ENCODE measurements at places on chromosomes 12 and 14.
A peak's percentile ranks its signal among the peaks of the same experiment; 100 is the strongest.

GRCh38 chr14:72535485-72535884, 358.4 kb downstream of the DPF3 start:
- DNase-seq, result no peak

- no peak for DNase-seq
These were observed 6.8 kb downstream of the MMP17 start for GRCh38 chr12:131834798-131835615.

GRCh38 chr14:50750323-50750722, 80.6 kb downstream of the NIN start:
- DNase-seq, result no peak

- no peak for DNase-seq
These were observed 18.1 kb downstream of the JDP2 start for GRCh38 chr14:75445963-75446362.

DNA sequence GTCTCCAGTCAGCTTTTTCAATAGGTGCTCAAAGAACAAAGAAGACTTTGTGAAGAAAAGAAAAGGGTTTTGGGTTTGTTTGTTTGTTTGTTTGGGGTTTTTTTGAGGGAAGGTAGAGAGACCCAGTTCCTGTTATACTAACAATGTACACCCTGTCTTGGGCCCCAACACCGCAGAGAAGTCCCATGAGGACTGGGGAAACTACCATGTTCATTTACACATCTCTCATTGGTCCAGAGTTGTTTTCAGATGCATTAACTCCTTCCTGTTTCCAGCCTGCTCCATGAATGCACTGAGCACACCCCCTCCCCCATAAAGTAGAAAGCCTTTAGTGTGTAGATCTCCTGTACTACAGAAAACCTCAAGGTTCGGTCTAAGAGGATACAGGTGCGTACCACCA, 51.1 kb upstream of the SLC8A3 start:
- no peak for DNase-seq

DNA sequence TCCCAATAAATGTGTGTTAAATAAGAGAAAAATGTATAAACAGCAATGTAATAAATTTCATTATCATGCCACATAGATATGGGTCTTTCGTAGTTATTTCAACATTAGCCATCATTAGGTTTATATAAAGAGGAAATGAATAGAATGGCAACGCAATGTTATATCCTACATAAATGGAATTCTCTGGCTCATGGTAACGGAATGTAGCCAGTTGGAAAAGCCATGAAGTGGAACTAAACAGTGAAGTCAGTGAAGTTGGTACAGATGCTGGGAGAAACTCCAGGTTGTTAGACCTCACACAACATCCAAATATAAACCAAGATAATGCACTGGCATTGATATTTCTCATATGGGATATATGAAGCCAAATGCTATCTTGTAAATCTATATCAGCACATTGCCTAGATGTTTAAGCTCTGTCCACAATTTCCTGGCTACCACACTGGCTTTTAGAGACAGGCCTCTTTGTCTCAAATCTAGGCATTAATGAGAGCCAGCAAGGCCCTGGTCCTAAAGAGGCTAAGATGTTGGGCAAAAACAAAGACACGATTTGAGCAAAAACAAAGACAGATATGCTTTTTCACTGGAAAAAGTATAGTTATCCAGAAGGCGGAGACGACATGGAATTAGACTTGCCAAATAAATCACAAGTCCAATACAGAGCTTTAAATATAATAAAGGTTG, 861.0 kb downstream of the RPS29 start:
- no peak for DNase-seq

DNA sequence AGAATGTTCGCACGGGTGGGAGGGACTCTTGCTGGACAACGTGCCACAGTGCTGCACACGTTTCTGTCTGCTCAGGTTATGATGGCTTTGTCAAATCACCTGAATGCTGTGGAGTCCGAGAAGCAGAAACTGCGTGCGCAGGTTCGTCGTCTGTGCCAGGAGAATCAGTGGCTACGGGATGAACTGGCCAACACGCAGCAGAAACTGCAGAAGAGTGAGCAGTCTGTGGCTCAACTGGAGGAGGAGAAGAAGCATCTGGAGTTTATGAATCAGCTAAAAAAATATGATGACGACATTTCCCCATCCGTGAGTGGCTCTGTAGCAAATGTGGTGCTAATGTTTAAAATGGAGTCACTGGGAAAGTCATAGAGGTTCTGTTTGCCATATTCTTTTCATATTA, 28.5 kb downstream of the KLC1 start:
- DNase-seq, result peak; percentile 87

- no peak for DNase-seq
These were observed 28.8 kb upstream of the BEGAIN start for GRCh38 chr14:100615736-100616695.

GRCh38 chr12:96048393-96048969, 13.1 kb upstream of the LTA4H start:
- no peak for DNase-seq

DNA sequence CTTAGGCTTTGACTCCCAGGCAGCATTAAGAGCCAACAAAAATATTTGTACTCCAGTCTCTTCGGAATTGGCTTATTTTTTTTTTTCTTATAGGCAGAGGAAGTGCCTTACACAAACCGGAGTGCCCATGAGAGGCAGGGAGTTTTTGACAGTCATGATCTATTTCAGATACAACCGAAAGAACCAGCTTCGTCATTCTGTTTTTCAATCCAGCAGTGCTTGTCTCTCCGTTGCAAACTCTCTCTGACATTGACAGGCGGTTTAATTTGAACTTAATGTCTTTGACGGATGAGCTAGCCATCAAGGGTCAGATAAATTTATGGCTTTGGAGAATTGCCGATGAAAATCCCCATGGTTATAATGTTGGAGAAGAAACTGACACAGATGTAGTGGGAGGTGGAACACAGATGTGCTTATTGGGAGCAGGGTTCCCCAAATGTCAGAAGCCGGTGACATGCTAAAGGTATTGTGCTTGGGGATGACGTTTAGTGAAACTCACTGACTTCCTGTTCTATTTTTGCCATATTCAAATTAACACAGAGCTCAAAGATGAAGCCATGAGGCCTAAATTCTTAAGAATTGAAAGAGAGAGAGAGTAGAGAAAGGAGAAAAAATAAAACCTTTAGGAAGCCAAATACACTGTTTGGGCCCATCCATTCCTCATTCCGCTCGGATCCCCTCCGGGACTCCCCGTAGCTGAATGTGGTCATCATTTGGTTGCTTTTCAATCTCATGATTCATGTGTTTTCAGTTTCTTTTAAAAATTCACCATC, 59.7 kb downstream of the PLXNC1 start:
- DNase-seq, result no peak

GRCh38 chr14:101351769-101352168, 209.5 kb upstream of the DIO3 start:
- no peak for DNase-seq

DNA sequence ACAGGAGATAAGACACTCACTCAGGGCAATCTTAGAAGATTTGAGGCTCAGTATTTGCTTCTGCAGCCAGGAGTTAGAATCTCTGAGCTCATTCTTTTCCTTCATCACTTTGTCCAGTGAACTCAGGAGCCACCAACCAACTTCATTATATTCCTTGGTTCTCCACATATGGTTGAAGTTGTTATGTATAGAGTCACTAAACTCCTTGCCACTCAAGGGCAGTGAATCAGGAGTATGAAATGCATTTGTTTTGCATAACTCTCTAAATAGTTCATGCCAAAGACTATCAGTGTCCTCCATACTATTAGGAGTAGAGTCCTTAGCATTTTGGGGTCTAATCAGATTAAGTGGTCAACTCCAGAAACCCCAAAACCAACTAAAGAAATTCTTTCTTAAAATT, 150.6 kb downstream of the CCDC59 start:
- no peak for DNase-seq

GRCh38 chr14:34713122-34713680, 1.2 kb downstream of the CFL2 start:
- DNase-seq, result no peak

- peak; percentile 19 for DNase-seq
These were observed 319.6 kb upstream of the E2F7 start for GRCh38 chr12:77384941-77385340.

- DNase-seq, result peak; percentile 40
These were observed 14.9 kb upstream of the SCAF11 start for GRCh38 chr12:46005151-46005797.

DNA sequence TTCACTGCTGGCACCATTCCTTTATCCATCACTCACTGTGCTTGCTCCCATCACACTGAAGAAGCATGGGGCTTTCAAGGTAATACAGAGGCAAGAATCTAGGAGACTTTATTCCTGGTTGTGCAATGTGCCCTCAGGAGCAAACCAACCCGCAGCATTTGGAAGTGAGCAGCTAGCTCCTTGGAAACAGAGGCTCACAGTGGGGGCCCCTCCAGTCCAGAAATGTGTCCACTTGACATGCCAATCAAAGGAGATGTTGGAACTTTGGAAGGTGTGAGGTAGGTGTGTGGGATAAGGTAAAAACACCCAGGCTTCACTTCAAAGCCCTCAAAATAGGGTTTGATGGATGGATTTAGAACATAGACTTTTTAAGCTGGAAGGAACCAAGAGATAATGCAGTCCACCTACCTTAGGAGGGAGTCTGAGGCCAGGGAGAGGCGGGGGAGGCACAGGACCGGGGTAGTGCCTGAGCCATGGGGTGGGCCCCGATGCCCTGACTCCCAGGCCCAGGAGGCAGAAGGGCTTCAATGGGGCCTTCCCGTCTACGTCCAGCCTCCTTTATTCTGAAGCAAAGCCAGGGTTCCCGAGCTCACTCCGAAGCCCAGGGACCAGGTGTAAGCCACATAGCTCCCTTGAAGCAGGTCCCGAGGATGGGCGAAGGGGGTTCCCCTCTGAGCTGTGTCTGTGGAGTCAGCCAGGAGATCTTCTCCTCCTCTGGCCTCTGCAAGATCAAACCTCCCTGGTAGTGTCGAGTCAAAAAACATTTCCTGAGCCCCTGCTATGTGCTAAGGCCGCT, 17.6 kb upstream of the BCL11B start:
- DNase-seq, result no peak

- DNase-seq, result no peak
These were observed 597 bp upstream of the DYNC1H1 start for GRCh38 chr14:101963656-101964296.

Measured in ELR (cell line).